ENCODE measurements at places on chromosomes 11 and 22.

- no peak for DNase-seq
Observed at GRCh38 chr11:105023003-105023402, at the start of gene CASP5. Gene CASP5 (minus strand): TSS chr11:105023168. CDS start chr11:105023136, 32 bp downstream.

GRCh38 chr11:122743949-122744348, 88.4 kb downstream of the UBASH3B start:
- peak; percentile 32 for DNase-seq

GRCh38 chr11:14499178-14499559, 442 bp downstream of the COPB1 start:
- DNase-seq, result peak; percentile 12

DNA sequence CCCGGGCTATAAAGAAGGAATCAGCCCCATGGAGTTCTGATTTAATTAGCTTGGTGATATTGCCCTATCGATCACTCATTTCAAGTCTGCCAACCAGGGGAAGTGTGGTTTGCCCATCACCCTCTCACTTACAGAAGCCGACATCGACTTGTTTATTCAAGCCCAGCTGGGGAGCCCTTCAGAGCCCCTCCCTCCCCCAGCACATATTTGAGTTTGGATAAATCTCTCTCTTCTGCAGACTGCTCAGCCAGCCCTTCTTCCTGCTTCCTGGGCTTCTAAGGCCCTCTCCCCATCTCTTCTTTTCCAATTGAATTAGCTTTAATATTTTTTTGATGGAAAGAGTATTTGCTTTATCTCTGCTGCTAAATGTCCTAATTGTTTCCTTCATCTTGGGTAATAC, 299.0 kb downstream of the MIAT start:
- DNase-seq, result no peak

- DNase-seq, result no peak
Observed at GRCh38 chr11:99918761-99919160, 768.3 kb upstream of the ARHGAP42 start.

DNA sequence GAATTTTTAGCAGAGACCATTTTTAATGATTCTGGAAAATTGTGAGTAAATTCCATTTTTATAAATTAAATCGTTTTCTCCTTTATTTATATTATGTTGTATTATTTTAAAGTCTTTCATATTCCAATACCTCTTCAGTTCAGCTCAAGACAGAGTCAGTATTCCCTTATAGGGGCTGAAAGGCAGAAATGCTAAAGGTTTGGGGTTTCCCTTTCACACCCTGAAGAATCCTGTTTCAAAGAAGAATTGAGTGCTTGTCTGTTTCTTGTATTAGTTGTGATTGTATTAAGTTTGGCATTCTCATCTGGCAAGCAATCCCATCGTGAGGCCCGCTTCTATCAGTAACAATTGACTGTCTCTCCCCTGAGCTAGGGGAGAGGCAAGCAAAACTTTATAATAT, 57.4 kb downstream of the PACSIN2 start:
- DNase-seq, result no peak

DNA sequence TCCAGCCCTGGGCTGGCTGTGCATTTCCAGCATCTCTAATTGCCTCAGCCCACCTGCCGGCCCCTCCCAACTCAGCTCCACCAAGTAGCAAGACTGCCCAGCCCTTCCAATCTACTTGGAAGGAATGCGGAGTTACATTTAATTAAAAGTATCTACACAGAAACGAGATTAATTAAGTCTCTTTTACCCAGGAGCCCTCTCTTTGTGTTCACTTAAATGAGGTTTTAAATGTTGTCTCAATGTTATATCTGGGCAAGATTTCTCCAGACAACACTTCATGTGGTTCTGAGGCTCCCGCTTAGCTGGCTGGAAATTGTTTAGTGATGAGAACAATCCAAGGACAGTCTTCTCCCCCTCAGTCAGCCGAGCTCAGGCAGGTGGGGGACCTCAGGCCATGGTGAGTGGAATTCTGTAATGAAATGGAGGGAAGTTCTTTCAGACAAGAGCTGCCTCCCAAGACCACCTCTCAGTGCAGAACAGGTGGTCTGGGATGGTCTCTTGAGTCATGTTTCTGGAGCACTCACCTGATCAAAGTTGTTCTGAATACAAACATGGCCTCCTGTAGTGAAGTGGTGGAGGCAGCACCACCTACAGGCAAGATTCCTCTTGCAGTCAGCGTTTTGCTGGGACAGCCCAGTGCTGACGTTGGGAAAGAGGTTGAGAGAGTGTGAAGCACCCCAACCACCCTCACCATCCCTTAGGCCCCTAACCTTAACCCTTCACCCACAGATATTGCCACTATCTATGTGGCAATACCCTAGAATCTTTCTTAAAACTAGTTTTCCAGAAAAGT, 371.6 kb downstream of the CADM1 start:
- DNase-seq, result no peak

DNA sequence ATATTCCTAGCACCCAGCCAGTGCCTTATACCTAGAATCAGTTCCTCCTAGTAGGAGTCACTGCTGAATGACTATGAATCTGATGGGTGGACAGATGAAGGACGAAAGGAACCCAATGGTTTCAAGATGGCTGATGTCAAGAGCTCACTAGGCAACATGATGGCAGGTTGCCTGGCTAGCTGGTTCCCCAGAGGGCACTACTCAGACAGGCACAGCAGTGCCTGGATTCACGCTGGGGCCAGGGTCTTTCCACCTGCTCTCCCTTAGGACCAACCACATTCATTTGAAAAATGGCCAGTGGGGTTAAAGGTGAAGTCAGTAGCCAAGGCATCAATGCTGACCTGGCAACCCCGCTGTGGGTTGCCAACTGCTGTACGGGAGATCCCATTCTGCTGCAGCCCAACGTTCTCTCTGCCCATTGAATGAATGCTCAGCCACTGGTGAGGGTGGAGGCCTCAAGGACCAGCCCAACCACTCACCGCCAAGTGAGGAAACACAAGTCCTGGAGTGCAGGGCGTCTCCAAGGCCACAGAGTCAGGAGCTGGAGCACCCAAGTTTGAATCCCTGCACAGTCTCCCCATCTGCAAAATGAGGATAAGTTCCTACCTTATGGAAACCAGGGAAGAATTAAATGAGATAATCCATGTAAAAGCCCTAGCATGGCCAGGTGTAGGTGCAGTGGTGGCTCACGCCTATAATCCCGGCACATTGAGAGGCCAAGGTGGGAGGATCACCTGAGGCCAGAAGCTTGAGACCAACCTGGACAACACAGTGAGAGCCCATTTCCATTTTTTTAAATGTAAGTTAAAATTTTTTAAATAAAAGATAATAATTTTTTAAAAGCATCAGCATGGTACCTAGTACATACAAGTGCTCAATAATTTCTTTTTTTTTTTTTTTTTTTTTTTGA, 12.4 kb downstream of the MYH9 start:
- DNase-seq, result no peak

DNA sequence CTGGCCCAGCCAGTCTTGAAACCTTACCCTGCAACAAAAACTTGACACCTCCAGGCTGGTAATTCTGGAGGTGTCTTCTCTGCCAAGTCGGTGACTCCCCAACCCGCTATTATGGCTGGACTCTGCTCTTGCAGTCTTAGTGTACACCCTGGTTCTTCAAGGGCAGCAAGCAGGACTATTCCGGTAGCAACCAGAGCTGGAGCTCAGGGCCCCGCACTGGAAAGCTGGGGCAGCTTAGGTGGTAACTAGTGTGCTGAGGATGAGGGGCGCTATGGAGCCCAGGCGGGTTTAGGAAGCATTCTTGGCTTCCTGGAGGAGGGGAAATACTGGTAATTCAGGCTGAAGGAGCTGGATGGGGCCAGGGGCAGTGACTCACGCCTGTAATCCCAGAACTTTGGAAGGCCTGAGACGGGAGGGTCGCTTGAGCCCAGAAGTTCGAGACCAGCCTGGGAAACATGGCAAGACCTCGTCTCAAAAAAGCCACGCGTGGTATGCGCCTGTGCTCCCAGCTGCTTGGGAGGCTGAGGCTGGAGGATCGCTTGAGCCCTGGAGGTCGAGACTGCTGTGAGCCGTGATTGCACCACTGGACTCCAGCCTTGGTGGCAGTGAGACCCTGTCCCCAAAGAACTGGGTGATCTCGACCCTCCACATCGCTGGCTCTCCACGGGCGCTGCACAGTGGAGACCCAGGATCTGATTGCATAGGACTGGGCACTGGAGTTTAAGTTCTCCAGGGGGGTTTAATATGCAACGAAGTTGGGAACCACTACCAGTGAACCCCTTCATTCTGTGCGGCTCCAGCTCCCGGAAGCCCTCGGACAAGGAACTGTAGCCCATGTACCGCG, 10.6 kb upstream of the AIFM3 start:
- DNase-seq, result no peak
